ENCODE measurements at places on chromosomes 4 and X.

DNA sequence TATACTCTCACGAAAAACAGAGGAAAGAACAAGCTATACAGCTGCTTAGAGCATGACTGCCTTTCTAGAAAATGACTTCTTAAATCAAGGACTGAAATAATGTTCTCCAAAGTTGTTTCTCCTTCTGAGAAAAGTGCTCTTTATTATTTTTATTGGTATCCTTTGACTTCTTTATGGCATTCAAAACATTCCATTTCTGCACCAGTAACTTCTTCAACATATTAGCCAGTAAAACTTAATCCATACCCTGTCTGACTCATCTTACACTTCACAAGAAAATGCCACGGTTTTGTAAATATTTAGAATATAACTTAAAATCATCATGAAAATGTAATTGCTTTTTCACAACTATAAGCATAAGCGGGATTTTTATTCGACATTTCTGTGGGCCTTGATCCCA lies 180.4 kb downstream of the NR3C2 start:
- DNase-seq: no peak

DNA sequence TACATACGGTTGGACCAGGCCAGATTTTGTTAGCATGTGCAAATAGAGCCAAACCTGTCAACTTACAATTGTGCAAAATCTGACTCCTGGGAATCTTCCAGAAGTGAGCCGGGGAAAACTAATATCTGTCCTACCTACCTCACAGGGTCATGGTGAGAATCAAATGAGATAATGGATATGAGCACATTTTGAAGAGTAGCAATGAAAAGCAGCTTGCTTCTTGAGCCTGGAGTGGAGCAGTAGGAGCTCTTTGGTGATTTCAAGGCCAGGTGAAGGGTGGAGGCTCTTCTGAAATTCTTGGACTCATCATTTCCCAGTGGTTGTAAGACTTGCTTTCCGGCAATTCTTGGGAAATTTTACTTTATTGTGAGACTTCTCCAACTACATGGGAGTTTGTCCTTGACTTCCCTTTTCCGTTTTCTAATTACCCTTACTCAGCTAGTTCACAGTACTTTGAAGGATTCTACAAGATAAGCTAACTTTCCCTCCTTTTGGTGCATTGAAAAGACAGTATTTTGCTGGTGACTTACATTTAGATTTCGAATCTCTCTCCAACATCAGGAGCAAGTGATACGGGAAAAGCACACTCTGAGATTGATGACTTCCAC lies 12.2 kb downstream of the PLAC1 start:
- DNase-seq: no peak

GRCh38 chr4:109183931-109184490 lies 118.4 kb downstream of the COL25A1 start:
- no peak for DNase-seq

DNA sequence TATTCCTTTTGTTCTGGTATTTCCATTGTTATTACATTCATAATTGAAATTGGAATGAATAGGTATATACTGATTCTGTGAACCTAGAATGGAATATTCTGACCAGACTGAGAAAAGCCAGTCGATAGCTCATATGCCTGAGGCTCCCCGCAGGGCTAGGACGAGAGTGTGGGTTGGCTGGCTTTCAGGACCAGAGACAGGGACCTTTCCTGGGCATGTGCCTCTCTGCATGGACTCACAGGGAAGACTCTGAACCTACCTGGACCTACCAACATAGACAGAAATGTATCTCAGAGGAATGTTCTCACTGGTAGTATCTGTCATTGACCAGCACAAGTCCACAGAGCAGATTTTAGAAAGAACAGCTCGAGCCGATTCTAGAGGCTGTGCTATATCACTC lies 214.6 kb downstream of the FRMPD4 start:
- DNase-seq: no peak

GRCh38 chr4:145656156-145656555 lies 23.8 kb upstream of the C4orf51 start:
- DNase-seq: no peak

All from left ventricle myocardium superior (tissue), 1 donor.